ENCODE measurements at places on chromosomes 1 and 21.
A peak's percentile ranks its signal among the peaks of the same experiment; 100 is the strongest.

- DNase-seq, result no peak
These were observed 6.2 kb upstream of the PRDM16 start for GRCh38 chr1:3062616-3063378.

DNA sequence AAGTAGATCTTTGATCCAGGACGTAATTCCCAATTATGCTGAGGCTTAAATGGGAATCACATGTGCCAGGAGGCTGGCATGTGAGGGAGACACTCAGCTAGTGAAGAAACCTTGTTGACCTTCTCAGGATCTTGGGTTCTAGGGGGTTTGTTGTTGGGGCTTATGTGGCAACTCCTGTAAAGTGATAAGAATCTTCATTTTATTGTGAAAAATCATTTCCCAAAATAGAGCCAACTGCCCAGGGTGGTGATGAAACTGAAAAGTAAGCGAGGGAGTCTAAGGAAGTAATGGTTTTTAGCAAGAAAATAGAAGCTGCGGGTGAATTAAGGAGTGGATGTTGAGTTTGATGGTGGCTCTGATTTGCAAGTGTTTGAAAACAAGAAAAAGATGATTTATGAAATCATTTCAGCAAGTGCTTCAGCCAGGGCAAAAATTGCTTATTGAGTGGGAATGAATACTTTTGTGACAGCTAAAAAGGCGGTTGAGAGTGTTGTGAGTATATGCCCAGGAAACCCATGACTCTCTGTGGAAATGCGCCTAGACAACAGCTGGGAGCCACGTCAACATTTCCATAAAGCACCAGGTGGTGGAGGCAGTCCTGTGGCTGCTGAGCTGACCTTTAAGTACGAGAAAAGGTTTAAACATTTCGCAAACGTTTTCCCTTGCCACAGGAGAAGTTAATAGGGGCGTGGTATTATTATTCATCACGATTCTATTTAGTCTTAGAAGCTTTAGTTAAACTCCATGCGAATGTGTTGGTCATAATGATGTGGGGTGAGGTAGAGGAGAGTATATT, 102.7 kb downstream of the HMGB4 start:
- DNase-seq, result no peak

DNA sequence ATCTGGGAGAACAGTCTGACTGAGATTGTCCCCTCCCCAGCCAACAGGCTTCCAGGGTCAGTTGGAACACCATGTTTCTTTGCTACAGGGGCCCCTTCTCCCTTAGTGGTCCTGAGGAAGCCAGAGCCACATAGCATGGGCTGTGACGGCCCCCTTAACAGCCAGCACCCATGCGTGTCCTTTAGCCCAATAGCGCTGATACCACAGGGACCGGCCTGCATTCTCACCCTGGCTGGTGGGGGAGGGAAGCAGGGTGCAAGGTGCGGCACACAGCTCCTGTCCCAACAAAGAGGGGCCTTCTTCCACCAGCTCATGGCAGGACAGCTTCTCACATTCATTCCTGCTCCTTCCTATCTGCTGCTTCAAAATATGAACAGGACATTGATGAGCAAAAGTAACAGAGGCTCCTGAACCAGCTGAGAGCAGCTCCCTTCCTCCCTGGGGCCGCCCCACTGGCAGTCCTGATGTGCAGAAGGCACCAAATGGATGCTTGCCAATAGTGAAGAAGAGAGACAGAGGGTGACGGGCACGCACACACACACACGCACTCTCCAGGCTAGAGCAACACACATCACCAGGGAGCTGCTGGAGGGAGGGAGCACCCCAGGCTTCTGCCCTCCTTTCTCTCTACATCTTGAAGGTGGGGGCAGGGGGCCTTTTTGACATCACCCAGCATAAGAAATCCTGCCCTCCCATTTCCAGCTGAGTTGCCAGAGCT, 99.4 kb downstream of the CRYAA start:
- DNase-seq, result no peak

DNA sequence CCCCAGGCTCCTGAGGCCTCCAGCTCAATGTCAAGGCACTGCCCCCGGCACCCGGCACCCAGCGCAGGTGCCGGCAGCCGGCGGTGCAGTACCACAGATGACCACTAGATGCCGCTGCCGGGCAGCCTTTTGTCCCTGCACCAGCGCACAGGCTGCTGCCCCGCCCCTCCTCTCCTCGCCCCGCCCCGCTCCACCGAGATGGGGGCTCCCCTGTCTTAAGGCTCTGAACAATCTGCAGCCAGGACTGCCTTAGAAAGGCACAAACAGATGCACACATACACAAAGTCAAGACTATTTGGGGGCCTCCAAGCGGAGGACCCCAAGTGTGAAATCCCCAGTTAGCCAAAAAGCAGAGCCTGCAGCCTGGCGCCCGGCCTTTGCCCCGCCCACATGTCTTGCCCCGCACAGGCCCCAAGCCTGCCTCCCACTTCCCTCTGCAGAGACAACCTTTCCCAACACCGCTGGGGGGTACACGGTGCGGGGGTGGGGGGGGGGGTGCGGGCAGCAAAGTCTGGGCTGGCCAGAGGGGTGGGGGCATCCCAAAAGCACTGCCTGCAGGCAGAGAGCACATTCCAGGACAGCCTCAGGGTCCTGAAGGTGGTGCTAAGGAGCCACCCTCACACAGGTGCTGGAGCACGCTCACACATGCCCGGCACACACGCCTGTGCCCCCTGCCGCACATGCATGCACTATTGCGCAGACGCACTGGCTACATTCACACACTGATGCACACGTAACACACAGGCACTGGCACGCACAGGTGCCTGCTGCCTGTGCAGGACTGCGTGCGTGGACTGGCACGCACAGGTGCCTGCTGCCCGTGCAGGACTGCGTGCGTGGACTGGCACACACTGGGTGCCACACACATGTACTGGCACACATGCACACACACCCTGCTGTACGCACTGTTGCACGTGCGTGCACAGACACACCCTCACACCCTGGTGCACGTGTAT, 37.1 kb downstream of the ARHGEF16 start:
- DNase-seq, result peak; percentile 89

- DNase-seq, result no peak
These were observed 96.6 kb downstream of the FOXD2 start for GRCh38 chr1:47534436-47534835.

DNA sequence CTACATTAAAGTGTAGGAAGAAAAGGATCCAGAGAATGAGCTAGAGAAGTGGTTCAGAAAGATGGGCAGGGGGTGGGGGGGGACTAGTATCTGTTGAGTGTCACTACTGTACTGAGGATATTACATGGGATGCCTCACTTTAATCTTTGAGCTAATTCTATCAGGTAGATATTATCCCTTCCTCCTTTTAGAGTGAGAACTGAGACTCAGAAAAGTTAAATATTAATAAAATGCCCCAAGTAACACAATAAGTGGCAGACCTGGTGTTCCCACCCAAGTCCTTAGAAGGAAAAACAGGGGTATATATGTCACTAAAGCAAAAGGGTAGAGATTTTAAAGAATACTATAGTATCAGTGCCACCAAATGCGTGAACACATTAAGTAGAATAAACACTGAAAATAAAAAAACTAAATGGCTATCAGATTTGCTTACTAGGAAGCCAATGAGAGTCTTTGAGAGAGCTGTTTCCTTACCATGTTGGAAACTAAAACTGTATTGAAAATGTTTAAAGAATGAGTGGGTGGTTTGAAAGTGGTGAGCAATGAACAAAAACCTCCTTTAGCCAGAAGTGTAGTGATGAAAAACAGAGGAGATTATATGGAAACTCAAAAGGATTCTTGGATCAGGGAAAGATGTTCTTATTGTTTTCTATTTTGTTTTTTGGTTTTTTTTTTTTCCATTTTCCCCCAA, 230.8 kb downstream of the BARHL2 start:
- DNase-seq, result no peak

- DNase-seq, result no peak
These were observed 25.4 kb upstream of the SMYD3 start for GRCh38 chr1:246532519-246532918.

DNA sequence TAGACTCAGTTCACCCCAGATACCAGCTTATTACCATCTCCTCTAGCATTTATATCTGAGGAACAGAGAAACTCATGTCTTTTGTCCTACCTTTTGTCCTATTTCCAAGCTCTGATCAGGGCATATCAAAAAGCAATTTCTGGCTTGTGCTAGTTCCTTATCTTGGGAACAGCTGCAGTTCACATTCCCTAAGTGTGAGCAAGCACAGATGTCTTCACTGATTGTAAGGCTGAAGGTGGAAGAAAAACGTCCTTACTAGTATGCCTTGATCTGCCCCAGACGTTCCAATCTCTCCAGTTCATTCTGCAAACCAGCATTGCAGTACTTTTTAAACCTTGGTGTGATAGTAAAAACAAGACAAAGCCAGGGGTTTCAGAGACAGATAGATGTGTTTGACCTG, 139.8 kb downstream of the NCAM2 start:
- no peak for DNase-seq

GRCh38 chr1:16026723-16027484, 5.1 kb downstream of the CLCNKA start:
- DNase-seq, result peak; percentile 57

DNA sequence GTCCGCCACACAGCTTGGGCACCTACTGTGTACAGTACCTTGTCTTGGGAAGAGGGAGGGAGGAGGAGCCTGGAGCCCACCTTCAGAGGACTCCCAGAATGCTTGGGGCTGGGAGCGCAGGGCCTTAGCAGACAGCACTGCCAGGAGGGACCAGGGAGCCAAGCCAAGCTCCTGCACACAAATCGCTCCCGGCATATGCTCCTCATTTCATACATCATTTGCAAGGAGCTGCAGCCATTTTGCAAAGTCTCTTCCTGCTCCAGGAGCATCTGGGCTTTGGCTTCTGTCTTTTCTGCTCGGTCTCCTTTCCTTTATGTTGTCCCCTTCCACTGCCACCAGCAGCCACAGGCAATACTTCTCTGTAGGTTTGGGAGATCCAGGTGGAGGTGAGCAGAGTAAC, 175.2 kb upstream of the ZC3H12A start:
- no peak for DNase-seq

DNA sequence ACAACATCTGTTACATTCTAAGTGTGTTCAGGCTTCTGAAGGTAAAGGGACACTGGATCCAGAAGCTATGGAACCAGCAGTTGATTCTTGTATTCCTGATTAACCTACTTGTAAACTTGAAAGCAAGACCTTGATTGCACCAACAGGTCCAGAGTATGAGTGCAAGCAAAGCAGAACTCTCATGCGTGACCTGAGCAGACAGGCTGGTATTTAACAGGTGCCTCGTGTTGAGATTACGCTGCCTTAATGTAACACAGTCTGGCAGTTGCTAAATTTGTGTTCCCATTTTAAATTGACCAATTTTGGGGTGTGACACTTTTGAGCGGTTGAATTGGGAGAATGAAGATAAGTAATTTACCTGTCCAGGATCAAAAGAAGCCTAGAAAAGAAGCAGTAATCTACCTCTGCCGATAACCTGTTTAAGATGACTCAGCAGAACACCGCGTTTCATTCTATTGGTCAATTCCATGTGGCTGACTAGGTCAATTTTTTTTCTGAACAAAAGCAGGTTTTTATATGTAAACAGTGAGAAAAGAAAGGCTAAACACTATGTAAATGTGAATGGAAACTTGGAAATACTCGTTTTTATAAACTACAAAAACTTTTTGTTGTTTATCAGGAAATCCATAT, 147.6 kb downstream of the DYRK1A start:
- no peak for DNase-seq

- DNase-seq, result peak; percentile 41
These were observed 1.8 kb downstream of the DISC1 start for GRCh38 chr1:231628207-231628876.

- peak; percentile 39 for DNase-seq
These were observed 7.0 kb downstream of the TRIM33 start for GRCh38 chr1:114503916-114504422.

GRCh38 chr1:232112076-232112475, 485.5 kb downstream of the DISC1 start:
- no peak for DNase-seq

- no peak for DNase-seq
These were observed 42.7 kb downstream of the DENND2C start for GRCh38 chr1:114627107-114627506.

GRCh38 chr1:234884701-234885100, 243.9 kb downstream of the TOMM20 start:
- no peak for DNase-seq

GRCh38 chr1:68495968-68496679, 758 bp downstream of the DEPDC1 start:
- peak; percentile 29 for DNase-seq

DNA sequence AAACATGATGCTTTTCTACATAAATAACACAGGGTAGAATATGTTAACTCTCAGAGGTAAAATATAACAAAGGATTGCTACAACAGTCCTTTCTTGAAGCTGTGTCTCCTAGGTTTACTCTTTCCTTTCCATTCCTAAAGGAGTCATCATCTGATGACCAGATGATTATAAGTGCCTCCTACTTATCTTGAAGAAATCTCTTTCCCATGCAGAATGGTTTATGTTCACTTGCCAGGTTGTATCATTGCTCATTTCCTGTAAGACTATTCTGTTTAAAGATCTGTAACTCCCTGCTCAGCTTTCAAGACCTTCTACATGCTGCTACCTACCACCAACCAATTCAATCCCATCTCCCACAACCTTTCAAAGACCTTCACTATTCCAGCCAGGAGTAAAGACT, 51.5 kb upstream of the PTCH2 start:
- no peak for DNase-seq

DNA sequence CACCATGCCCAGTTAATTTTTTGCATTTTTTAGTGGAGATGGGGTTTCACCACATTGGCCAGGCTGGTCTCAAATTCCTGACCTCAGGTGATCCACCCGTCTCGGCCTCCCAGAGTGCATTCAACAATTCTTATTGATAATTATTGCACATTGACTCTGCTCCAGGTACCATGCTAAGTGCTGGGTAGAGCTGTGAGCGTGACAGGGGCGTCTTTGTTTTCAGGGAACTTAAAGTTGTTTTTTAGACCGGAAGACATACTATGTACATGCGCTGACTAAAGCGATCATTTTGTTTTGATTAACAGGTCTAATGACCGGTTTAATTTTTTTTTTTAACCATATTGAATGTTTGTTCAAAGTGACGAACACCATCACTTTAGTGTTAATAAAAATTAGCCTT, 4.0 kb downstream of the CD247 start:
- no peak for DNase-seq

DNA sequence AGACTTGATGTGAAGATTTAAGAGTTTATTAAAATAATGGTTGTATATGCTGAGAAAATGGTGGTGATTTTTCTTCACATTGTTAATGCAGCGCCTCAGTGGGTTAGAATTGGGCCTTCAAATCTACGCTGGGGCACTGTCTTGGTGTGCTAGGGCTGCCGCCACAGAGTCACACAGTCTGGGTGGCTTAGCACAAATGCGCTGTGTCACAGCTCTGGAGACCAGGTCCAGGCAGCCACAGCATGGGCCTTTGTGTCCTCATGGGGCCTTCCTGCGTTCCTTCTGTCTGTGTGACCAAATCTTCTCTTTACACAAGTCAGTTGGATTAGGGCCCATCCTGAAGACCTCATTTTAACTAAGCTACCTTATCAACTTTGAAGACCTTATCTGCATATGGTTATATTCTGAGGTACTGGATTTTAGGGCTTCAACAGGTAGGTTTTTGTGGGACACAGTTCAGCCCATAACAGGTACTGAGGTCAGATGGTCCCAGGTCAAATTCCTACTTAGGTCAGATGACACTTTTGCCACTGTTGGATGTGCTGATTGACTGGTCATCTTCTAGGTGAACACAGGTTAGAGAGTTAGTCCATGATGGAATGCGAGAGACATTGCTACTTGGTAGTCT, 17.5 kb downstream of the TRAPPC10 start:
- no peak for DNase-seq

- no peak for DNase-seq
These were observed at the start of gene TRAF3IP3 for GRCh38 chr1:209755926-209756614. TSS of gene TRAF3IP3 (plus strand) at chr1:209756053. CDS start at chr1:209760040, 3,987 bp downstream.

GRCh38 chr1:151993084-151993733, 450 bp downstream of the S100A10 start:
- peak; percentile 55 for DNase-seq

- DNase-seq, result no peak
These were observed 234.6 kb upstream of the IRF2BP2 start for GRCh38 chr1:234844479-234845031.

Measured in HAP-1 (cell line).